Fibroblast of the aortic adventitia (primary cell): ENCODE measurements at places on chromosomes 3 and 15. TPM values are rescaled to one million over a fixed set of nuclear protein-coding genes. Genes with fewer than 3 reads are reported as not detected.

DNA sequence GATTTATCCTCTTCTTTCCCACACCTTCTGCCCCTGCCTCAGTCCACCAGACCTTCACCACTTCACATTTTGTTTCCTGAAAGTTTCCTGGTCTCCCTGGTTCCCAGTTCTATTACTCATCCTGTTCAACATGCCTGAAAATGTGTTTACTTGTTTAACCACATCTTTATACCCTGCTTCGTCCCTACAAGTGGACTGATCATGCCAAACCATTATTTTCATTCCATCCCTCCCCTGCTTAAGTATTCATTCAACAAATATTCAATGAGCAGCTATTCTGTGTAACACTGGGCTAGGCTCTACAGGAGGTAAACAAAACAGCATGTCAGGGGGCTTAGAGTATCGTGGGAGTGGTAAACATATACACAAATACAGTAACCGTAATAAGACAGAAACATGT, 5.5 kb downstream of the MYO5A start:
- DNase-seq, result peak; percentile 69

GRCh38 chr15:56534728-56535127, 69.8 kb upstream of the MNS1 start:
- no peak for DNase-seq

- peak; percentile 92 for DNase-seq
These were observed 79.1 kb upstream of the MEF2A start for GRCh38 chr15:99486371-99487336.

Gene ZNF80
- total RNA-seq, result not detected in 2 replicates

GRCh38 chr3:172270557-172271166, 177.6 kb downstream of the GHSR start:
- DNase-seq, result no peak

Gene ZIC4
- total RNA-seq, result not detected in 2 replicates

GRCh38 chr15:50365971-50366370, 11.0 kb upstream of the GABPB1 start:
- no peak for DNase-seq

- peak; percentile 67 for DNase-seq
These were observed 72.8 kb downstream of the SLC9A9 start for GRCh38 chr3:143775459-143775858.

DNA sequence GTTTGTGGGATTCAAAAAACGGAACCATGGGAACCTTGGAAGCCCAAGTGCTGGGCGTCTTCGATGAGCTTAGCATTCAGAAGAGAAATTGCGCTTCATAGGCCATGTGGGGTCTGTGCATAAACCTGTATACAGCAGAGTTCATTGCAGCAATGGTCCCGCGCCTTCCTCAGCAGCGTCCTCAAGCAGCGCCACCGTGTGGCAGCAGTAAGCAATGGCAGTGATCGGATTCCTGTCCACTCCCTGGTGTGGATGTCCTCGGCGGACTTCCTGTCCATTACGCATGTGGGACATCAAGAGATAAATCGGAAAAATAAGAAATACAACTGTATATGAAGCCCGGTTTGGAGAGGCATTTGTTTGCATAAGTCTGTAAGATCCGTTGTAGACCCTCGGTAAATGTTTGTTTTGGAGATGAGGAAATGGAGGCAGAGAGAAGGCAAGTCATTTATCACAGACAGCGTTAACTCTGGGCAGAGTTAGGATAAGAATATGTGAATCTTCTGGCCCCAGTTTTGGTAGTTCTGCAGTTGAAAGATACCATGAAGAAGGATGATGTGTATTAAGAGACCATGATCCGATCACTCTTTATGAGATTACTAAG, 57.7 kb downstream of the CNTN4 start:
- no peak for DNase-seq

DNA sequence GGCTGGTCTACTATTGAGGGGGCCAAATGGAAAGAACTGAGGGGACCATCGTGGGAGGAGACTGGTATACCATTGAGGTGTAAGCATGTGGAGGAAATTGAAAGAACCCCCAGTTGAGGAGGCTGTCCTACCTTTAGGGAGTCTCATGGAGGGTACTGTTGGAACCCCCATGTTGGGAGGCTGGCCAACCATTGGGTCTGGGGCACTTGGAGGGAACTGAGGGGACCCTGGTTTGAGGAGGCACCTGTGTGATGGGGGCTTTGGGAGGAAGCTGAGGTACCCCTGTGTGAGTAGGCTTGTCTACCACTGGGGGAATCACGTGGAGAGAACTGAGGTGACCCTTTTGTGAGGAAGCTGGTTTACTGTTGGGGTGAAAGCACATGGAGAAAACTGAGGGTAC, 157.5 kb downstream of the FBLN2 start:
- no peak for DNase-seq

Gene CHRNB4
- not detected in 2 replicates for total RNA-seq

Gene FOXL2
- under 0.01 TPM in 1 of 2 replicates, not detected in the other for total RNA-seq

GRCh38 chr3:183087184-183087583, 12.1 kb downstream of the MCCC1 start:
- DNase-seq, result no peak

DNA sequence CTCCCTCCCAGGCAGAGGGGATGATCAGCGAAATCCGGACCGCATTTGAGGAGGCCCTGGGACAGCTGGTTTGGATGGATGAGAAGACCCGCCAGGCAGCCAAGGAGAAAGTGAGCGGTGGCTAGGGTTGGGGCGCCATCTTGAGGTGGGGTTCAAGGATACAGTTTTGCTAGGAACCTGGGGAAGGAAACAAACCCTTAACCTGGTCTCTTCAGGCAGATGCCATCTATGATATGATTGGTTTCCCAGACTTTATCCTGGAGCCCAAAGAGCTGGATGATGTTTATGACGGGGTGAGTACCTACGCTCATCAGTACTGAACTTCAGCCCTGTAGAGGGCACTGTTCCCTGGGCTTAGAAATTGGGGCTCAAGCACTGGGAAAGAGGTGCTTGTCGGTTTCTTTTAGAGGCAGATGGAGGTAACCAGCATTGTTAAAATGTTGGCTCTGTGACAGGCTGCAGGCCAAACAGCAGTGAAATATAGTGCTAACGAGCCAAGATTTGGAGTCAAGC, 9.6 kb upstream of the PSMD2 start:
- peak; percentile 60 for DNase-seq

GRCh38 chr3:178519701-178520100, 16.5 kb upstream of the KCNMB2 start:
- no peak for DNase-seq

Gene CDHR4
- 0.09 TPM in 1 of 2 replicates, not detected in the other for total RNA-seq

DNA sequence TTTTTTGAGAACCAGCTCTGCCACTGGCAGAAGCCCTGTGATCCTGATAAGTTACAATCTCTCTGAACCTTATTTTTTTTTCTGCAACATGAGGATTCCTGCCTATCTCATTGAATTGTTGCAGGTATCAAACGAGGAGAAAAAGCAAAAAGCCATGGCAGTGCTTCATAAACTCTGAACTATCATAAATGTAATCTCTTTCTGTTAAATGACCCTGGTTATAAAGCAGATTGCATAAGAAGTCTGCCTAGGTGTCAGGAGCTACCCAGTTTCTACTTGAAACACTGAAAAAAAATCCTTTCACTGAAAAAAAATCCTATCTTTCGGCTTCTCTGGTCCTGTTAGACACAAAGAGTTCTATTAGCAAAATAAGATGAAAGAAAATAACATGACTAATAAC, 172.7 kb downstream of the FAM43A start:
- DNase-seq, result no peak

DNA sequence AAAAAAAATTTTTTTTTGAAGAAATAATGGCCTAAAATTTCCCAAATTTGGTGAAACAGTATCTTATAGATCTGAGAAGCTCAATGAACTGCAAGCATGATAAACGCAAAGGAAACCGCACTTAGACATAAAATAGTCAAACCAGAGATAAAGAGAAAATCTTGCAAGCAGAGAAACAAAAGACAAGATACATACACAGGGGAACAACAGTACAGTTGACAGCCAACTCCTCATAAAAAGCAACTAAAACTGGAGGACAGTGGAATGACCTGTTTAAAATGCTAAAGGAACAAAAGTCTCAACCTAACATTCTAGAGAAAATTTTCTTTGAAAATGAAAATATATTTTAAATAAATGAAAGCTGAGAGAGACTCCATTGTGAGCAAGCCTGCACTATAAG, 107.5 kb downstream of the RASA2 start:
- no peak for DNase-seq

Gene CCDC9B
- 6.7 and 16.2 TPM in 2 replicates for total RNA-seq

DNA sequence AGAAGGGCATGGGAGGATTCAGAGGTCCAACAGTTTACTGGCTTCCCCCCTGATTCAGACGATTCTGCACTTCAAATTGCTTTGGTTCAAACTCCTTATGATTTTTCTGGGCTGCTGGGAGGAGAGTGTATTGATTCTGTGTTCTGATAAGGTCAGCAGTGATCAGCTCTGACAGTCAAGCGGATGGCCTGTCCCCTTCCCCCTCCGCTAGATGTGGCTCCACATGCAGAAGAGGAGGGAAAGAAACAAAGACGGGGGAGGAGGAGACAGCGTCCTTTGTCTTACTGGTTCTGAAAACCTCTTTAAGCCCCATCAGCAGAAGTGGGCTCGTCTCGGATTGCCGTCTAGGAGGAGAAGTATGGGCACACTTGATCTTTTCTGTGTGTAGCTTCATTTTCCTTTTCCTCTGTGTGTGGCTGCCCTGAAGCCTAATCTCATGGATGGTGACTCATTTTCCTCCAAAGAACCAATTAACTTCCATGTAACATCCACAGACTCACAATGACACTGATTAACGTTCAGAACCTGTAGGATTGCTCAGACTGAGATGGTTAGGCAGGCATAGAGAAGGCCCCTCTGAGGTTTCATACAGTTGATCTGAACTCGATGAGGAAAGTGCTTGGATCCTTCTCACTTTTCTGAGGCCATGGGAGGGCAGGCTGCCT, 162.4 kb upstream of the PPP2R3A start:
- DNase-seq, result no peak

GRCh38 chr15:71201477-71201876, 86.2 kb downstream of the THSD4 start:
- DNase-seq, result peak; percentile 18

DNA sequence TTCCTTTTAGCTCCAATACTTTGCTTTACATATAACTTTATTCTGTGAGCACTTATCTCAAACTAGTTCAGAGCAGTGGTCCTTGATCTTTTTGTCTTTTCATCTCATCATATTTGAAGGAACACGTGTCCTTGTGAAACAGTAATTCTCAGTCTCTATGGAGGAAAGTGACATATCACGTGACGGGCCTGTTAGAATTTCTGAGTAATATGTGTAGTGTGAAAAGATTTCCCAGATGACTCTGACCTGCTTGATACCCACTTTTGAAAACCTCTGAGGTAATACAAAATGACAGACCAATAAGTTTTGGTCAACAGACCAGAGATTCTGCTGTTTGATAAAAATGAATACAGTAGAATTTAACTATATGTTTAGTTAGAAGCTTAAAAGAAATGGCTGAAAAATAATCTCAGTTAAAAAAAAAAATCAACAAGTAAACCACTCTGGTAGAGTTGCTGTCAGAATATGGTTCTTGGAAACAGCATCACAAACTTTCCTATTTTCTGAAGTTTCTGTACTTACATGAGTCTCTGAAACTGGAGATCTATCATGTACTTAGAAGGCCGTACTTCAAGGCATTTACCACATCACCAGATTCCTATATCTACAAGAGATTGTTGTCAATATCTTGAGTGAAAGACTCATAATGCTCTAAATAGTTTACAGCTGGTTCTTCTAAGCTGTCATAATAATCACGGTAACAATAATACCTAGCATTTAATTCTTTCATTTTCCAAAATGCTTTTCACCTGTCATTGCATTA, 590.2 kb upstream of the TBL1XR1 start:
- no peak for DNase-seq

DNA sequence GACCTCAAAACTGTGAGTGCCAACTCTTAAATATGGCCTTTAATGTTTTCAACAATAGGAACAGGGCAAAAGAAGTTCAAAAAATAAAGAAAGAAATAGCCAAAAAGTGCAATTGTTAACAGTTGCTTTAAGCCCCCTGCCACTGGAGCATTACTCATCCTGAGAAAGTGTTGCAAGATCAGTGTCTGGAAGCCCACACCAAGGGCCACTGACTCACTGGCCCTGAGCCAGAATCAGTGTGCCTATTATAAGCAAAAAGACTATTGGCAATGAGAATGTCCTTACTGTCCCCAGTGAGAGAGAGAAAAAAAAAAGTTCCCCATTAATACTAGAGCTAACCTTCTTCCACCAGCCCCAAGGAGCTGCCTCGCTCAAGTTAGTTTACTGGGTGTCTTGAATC, 480.1 kb upstream of the ZNF385D start:
- DNase-seq, result no peak
